ENCODE measurements at places on chromosomes 7 and 10.

- no peak for DNase-seq
These were observed 206.1 kb downstream of the RAMP3 start for GRCh38 chr7:45363669-45364068.

- DNase-seq: no peak
These were observed 4.3 kb upstream of the MARVELD1 start for GRCh38 chr10:97708976-97709946.

- DNase-seq: no peak
These were observed 24.6 kb upstream of the NAMPT start for GRCh38 chr7:106309362-106309761.

GRCh38 chr10:75972491-75973276 is 541.3 kb downstream of the LRMDA start:
- no peak for DNase-seq

- DNase-seq: no peak
These were observed 14.6 kb upstream of the USP6NL start for GRCh38 chr10:11626071-11626470.

DNA sequence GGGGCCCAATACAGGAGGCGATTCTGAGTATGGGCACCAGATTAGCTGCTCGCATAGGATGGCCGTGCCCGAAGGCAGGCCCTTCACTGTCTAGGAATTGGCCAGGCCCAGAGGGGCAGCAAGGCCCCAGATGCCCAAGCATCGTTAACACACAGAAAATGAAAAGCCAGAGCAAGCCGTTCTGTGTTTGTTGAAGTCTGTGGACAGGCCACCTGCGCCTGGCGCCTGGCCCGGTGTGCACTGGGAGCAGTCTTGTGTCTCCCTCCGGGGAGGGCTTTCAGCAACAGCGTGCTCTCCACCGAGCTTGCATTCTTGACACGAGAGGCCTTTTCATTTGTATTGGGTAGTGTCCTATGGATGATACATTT is 34.5 kb upstream of the TTYH3 start:
- DNase-seq: no peak

- no peak for DNase-seq
These were observed 27.7 kb upstream of the VIPR2 start for GRCh38 chr7:159172400-159172799.

DNA sequence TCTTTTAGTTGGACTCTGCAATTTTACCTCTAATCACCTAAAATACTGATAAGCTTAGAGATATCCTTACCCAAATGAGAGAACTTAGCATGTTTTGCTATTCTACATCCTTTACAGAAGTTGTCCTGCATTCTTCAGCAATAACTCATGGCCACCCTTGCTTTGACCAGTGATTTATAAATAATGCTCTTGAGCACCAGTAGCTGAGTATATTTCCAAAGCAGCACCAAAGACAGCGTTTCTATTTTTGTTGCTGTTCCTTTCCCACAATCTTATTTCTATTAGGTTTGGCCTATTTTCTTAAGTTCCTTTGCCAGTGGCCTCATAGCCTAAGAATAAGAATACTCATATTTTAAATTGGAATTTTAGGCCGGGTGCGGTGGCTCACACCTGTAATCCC is 15.0 kb downstream of the ARPC1A start:
- no peak for DNase-seq

DNA sequence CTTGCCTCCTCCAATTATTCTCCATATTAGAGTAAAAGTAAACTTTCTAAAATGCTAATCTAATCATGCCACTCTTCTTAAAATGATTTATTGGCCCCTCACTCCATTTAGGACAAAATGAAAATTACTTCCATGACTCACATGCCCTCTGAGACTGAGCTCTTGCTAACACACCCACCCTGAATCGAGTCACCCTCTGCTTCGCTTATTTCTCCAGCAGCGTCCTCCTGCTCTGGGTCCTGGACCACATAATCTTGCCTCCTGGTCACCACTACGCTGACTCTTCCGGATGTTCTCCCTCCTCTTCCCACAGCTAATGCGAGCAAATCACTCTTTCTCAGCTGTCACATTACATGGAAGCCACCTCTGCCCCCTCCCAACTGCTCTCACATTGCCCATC is 384.0 kb upstream of the FZD8 start:
- no peak for DNase-seq

DNA sequence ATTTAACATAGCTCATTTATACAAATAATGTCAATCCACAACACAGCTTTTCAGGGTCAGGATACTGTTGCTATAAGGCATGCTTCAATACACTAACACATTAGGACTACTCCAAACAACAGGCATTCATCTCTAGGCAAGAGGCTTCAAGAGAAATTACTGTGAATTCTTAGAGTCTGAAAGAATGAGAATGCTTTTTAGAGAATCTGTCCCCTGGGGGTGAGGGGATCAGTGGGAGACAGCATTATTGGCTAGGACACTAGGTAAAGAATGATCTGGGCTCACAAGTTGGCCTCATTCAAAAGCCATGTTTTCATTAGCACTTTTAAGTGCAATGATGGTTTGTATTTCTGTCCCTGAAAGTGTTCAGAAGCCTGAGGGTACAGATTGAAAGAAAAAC is 132.6 kb downstream of the SEMA3D start:
- no peak for DNase-seq

GRCh38 chr10:20891338-20891714 is 5.8 kb downstream of the NEBL start:
- DNase-seq: no peak

GRCh38 chr7:14714161-14714728 is 188.3 kb downstream of the DGKB start:
- DNase-seq: no peak

- DNase-seq: peak; percentile 66
These were observed 404.2 kb downstream of the THSD7A start for GRCh38 chr7:11427686-11428273.

DNA sequence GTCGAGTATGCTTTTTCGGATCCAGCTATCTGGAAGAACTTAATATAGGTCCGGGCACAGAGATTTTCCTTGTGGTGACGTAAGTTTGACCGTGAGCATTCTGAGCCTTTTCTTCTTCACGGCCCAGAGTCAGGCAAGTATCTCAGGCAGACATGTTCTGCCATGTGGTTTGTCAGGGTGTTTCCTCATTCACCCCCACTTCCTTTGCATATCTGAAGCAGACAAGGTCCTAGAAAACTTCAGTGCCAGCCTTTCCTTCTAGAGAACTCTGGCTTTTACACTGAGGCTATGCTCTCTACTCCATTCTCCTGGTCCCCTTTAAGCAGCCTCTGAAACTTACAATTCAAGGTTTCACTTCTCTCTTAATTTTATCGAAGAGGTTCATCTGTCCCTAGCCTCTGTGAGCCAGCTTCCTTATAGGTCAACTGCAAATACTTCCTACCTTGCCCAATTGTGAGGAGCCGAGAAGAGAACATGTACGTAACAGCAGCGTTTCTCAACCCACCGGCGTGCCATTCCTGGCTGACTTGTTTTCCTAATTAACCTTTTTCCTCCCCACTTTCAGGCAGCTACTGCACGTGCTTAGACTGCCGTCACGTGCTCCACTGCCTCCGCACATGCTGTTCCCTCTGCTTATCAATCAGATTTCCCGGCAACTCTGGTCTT is 47.3 kb downstream of the CDCA7L start:
- DNase-seq: no peak

GRCh38 chr7:19772841-19773760 is at the start of gene TMEM196:
Gene TMEM196, minus strand, starts transcription at chr7:19773617. Its CDS starts 921 bp downstream, at chr7:19772696.
- DNase-seq: no peak

- no peak for DNase-seq
These were observed 533.5 kb downstream of the GPAM start for GRCh38 chr10:111650088-111650487.

- DNase-seq: no peak
These were observed 106.5 kb upstream of the RAB11FIP2 start for GRCh38 chr10:118153287-118153686.

- no peak for DNase-seq
These were observed 232.0 kb downstream of the SDK1 start for GRCh38 chr7:3533040-3533439.

DNA sequence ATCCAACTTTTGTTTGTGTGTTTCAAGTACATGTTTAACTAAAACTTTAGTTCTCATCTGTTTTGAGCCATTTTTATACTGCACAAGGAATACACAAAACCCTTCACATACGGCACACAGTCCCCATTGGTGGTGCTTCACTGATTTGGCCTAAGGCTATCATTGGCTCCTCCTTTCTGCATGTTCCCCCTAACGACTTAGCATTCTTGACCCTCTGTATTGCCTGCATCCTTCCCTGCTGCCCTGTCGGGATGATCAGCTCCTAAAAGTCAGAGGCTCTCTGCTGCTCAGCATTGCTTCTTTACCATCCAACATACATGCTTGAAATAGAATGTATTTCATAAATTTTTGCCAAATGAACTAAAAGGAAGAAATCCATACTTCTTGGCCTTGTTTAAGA is 111.4 kb upstream of the ABCB5 start:
- no peak for DNase-seq

DNA sequence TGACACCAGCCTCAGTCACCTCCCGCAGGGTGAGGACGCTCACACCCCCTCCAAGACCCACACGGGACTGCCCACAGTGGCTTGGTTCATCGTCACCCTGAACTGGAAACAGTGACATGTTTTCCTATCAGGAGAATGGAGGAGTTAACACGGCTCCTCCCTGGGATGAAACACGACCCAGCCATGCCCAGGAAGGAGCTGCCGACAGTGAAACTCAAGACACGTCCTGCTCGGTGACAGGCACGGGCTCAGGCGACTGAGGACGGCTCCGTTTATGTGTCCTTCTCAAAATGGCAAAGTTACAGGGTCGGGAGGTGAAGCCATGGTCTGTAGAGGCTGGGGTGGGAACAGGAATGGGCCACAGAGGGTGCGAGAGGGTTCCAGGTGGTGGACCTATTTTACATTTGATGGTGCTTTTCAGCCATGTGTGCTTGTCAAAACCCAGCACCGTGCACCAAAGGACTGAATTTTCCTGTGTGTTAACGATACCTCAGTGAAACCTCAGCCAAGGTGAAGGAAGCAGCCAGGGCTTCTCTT is 272.4 kb downstream of the ADARB2 start:
- no peak for DNase-seq
